Left lobe of liver (tissue), 2 donors: ENCODE measurements at places on chromosomes 6 and 20.

GRCh38 chr6:115487331-115487730 is 573.4 kb downstream of the FRK start:
- no peak for DNase-seq

DNA sequence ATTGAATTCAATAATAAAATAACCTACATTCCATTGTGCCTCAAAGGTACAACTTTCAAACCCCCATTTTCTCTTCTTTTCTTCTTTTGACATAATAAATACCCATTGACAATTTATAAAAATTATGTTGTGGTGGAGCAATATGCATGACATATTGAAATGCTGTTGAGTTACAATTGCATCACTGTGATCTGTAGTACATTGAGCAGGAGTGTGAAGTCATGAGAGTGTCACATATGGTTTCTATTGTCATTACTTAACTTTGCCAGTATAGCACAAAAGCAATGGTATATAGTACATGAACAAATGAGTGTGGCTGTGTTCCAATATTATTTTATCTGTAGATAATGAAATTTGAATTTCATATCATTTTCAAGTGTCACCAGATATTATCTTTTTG is 441.3 kb downstream of the GJA1 start:
- no peak for DNase-seq

DNA sequence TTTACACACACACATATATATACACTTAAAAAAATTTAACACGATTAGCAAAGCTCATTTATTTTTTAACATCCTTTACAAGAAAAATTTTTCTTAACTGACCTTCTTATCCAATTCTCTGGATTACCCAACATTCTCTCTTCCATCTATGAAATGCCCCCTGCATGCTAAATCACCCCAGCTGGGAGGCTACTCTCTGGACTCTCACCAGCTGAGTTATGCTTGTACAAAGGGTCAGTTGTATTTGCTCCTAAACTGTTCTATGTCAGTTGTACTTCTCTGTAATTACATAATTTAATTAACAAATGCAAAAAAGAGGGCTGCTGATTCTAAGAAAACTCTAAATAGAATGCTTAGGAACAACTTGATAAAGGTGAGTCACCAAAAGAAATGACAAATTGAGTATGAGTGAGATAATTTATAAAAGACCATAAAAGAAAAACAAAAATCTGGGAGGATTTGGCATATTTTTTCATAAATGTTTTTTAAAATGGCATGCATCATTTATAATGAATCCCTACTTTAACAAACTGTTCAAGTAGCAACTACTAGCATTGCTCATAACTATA is 120.5 kb downstream of the KIF13A start:
- DNase-seq = no peak

GRCh38 chr20:56570832-56571231 is 37.8 kb downstream of the FAM209B start:
- DNase-seq = no peak

DNA sequence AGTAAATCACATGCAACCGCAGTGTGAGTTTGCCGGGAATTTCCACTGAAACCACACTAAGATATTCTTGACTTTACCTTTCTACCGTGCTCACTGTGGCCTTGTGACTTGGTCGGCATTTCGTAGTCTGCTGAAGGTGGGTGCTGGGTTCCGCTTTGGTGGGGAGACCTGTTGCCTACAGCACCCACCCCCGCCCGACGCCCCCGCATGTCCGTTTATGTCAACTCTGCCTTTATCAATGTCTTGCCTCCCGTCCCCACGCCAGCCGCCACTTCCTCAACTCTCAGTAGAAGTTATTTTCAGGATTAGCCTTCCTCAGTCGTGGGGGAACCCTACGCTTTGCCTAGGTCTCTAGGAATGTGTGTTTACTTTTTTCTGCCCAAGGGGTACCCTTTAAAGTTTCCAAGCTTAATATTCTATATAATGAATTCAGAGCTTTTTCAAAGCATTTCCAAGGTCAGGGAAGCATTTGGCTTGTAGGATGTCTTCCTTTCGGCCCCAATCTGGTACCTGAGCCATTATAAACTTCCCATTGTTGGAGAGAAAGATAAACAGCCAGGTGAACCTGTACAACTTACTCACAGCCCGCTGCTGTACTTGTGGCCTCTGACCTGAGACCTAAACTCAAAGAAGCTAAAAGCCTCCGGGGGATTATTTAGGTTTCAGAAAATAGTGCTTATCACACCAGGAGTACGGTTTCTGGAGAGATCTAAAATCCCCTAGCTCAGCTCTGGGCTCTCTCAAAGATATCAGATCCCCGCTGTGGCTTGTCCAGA is 54.2 kb downstream of the TBC1D7 start:
- no peak for DNase-seq

DNA sequence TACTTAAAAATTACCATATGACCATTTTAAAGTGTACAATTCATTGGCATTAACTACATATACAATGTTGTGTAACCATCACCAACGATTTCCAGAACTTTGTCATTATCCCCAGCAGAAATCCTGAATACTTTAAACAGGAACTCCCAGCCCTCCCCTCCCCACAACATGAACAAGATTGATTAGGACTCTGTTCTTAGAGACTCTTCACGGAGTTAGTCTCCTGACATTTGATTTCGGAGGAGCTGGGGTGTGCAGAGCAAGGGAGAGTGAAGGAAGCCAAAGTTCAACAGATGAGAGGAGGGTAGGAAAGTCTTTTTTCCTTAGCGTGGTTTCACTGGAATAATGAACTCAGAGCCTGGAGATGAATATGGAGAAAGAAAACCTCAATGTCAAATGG is 17.2 kb upstream of the QKI start:
- no peak for DNase-seq

DNA sequence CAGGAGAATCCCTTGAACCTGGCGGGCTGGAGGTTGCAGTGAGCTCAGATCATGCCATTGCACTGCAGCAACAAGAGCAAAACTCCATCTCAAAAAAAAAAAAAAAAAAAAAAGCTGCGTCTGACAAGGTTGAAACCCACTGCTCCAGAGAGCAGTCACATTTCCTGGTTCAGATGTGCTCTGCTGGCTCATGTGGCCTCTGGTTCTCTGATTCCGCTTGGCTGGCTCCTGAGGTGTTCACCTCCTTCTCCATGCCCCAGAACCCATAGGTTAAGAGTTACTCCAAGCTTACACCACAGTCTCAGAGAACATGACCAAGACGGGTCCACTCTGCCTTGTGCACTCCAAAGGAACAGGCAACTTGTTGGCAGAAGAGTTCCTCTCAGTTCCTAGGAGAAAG is 8.8 kb upstream of the CNR1 start:
- DNase-seq = no peak

- DNase-seq = no peak
Measured at GRCh38 chr20:48910347-48910781, 11.1 kb upstream of the ARFGEF2 start.

GRCh38 chr20:62719250-62719935 is 10.8 kb downstream of the NTSR1 start:
- DNase-seq = no peak

DNA sequence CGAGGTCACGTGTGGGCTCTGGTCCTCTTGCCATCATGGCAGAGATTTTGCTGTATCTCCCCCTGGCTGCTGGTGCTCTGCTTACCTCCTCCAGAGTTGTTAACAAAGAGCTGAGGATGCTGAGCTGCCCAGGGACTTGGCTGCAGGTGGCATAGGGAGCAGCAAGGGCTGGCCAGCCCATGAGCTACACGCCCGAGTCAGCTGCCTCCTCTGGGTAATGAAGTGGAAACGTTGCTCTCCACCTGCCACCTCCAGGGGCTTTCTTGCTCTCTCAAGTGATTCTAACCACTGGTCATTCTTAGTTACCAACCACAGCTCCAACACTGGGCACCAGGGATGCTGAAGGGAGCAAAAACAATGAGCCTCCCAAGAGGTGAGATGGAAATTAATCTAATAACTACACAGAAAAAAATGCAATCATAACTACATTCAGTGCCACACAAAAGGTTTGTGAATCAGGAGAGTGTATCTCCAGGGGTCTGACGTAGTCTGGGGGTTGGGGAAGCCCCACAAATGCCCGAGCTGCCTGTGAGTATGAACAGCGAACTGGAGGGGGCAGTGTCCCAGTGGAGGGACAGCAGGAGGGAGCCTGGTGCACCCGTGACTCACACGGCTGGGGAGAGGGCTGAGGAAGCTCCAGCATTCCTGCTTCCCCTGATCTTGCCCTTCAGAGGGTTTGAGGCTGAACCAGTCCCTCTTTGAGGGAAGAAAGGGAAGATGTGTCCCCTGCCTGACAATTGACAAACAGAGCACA is 78.7 kb downstream of the CDH26 start:
- no peak for DNase-seq

DNA sequence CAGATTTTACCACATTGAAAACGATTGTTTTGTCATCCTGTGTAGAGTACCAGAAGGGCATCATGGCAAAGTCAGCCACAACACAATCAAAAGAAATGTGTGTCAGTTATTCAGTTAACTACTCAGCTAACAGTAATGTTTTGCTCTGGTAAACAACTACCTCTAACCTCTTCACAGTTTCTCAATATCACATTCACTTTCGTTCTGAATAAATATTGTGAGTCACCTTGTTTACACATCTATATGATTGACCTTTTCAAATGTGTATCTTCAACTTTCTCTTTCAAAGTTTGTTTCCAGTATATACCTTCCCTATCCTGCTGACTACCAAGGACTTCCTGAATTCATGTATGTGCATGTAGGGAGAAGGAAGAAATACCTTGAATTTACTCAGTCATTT is 216.6 kb upstream of the UFL1 start:
- DNase-seq = no peak

- DNase-seq = no peak
Measured at GRCh38 chr20:21325296-21325695, 22.2 kb downstream of the XRN2 start.

GRCh38 chr6:162092816-162093502 is 634.6 kb downstream of the PRKN start:
- DNase-seq = no peak

DNA sequence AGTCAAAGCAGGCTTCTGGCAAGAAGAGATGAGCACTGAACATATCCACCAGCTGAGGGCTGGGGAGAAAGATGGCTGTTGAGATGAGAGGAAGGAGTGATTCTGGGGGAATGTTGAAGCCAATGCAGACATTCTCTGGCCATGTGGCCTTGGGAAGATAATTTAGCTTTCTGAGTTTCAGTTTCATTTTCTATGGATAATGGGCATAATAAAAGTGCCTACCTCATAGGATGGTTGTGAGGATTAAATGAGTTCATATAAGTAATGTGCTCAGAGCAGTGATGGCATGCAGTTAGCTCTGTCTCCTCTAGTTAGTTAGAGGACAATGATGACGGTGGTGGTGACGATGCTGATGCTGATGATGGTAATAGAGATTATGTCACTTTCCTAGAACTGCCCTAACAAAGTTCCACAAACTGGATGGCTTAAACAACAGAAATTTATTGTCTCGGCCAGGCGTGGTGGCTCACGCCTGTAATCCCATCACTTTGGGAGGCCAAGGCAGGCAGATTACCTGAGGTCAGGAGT is 18.5 kb upstream of the KCNK5 start:
- DNase-seq = no peak

DNA sequence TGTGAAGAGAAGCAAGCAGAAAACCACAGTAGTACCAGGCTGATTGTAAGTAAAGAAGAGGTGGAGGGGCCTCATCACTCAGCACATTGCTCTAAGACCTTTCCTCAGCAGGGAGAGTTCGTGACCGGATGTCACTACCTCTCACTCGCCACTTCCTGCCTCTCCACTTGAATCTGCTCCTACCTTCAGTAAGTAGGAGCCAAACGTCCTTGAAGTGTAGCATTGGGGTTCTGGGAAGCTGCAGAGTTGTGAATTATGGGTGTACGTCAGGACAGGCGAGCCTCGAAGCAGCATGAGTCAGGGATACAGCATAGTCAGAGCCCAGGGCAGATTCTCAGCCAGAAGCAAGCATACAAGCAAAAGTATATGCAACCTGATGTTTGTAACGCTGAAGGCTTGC is 224.9 kb downstream of the PHACTR1 start:
- DNase-seq = no peak

DNA sequence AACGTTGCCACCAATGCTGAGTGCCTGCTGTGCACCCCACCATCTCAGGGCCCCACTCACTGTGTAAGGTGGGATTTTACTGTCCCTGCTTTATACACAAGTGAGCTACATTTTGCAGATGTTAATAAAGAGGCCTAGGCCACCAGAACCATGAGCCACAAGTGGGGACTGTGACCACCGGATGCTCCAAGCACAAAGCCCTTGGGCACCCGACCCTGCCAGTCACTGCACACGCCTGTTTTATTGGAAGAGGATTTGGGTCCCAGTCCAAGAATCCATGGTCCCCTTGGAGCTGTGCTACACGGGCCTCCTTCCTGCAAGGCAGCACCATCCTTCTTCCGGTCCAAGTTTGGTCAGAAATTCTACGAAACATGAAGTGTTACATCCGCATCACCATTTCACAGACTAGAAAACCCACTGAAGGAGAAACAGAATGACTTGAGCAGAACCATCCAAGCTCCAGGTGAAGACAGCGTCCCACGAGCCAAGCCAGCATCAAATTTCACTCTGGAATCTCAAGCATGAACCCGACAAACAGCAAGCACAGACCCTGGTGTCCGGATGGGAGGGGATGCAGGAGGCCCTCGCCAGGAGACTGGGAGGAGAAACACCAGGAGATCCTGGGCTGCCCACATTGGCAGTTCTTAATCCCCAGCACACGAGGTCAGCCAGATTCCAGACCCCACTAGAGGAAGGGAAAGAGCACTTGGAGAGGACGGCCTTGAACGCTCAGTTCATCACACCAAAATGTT is 226.9 kb downstream of the DLL1 start:
- peak; percentile 32 for DNase-seq

- peak; percentile 50 for DNase-seq
Measured at GRCh38 chr6:107488875-107489635, 862 bp upstream of the SOBP start.
